Astrocyte of the hippocampus (primary cell): ENCODE measurements at places on chromosomes 7 and 10.
A peak's percentile ranks its signal among the peaks of the same experiment; 100 is the strongest.

DNA sequence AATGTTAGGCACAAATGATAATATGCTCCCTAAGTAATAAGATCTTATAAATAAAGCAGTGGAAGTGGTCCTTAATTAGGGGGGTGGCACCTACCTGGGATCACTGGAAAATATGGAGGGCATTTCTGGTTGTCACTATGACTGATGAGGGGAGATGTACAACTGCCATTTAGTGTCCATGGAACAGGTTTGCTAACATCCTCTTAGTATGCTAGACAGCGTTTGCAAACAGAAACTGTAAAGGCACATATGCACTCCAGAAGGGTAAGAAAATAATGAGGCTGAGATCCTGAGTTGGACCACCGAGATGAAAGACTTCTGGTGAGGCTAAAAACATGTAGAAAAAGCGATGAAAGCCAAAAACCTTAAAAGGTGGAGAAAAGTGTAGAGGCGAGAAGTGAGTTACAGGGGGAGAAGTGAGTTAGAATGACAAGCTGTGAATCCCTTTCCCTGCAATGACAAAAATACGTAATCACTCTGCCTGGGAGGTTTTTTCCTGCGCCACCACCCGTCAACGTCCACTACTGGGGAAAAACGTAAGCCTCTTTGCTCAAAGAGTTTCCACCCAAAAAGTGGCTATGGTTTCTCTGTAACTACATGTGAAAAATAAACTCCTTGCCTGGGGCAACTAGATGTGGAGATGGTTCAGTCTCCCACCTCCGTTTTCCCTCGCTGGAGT, 767 bp downstream of the KRIT1 start:
- no peak for DNase-seq

DNA sequence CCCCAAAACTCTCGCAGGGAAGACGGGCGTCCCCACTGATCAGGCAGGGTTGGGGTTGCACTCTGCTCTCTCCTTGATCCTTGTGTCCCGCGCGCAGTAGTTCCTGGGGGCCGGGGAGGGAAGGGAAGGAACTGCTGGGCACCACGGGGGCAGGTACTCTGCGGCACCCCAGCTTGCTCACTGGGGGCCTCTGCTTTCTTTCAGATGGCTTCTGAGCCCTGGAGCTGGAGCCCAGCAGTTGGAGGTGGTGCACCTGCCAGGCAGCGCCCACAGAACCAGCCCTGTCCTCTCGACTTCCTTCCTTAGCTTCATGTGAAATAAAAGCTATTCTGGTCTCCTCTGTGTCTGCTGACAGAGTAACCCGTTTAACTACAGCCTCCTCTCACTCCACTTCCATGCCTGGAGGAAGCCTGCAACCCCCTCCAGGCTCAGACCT, 12.2 kb downstream of the PLAC9 start:
- DNase-seq, result no peak

GRCh38 chr7:81665236-81665635, 104.6 kb downstream of the HGF start:
- no peak for DNase-seq

GRCh38 chr10:101152316-101152715, 21.2 kb downstream of the TLX1 start:
- no peak for DNase-seq

GRCh38 chr10:99522470-99523250, 10.1 kb upstream of the NKX2-3 start:
- no peak for DNase-seq

DNA sequence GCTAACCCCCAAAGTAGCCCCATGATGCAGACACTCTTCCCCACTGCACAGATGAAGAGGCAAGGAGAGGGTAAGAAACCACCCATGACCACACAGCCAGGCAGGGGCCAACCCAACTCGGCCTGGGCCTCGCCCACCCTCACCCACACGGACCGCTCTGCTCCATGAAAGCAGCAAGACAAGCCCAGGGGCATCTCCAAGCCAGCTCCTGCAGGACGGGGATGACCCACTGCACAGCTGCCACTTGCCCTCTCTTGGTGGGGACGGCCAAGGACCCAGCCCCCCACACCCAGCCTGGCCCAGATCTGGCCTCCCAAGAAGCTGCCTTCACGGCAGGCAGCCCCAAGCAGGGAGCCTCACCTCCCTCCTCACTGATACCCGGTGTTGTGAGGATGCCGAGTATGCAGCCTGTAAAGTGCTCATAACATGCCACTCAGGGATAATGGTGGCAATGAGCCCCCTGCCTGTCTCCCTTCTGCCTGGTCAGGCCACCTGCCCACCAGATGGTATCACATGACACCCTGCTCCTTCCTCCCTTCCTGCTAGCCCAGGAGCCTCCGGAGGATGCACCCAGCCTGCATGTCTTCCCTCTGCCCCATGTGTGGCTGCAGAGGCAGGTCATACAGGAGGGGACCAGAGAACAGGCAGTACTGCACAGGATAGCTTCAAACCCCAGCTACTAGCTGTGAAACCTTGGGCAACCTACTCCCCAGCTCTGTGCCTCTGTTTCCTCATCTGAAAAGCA, 23.3 kb downstream of the OGDHL start:
- no peak for DNase-seq

DNA sequence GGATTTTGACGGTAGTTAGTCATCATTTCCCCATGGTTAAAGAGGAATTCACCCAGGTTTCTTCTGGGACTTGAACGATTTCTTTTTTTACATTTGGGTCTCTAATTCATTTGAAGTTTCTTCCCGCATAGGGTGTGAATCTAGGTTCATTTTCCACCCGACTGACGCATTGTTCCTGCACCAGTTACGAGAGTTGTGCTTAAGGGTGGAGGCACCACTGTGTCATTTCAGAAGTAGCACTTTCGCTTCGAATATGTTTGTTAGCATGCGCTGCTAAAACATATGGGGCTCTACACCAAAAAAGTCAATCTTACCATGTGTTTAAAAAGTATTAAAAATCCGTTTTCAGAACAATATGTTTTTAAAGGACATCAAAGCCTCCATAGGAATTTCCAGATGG, 140.3 kb downstream of the VIPR2 start:
- DNase-seq, result no peak

GRCh38 chr10:1454428-1454827, 282.9 kb downstream of the ADARB2 start:
- no peak for DNase-seq

GRCh38 chr10:103479135-103479534, at the start of gene CALHM3:
Gene CALHM3, minus strand, starts transcription at chr10:103479240. Its CDS starts 208 bp downstream, at chr10:103479032.
- DNase-seq, result no peak

GRCh38 chr10:133525444-133525843, 1.7 kb upstream of the CYP2E1 start:
- no peak for DNase-seq

GRCh38 chr7:55024776-55025175, 6.0 kb downstream of the EGFR start:
- DNase-seq, result no peak

- DNase-seq, result no peak
Measured at GRCh38 chr10:125171402-125172306, 11.3 kb upstream of the CTBP2 start.

DNA sequence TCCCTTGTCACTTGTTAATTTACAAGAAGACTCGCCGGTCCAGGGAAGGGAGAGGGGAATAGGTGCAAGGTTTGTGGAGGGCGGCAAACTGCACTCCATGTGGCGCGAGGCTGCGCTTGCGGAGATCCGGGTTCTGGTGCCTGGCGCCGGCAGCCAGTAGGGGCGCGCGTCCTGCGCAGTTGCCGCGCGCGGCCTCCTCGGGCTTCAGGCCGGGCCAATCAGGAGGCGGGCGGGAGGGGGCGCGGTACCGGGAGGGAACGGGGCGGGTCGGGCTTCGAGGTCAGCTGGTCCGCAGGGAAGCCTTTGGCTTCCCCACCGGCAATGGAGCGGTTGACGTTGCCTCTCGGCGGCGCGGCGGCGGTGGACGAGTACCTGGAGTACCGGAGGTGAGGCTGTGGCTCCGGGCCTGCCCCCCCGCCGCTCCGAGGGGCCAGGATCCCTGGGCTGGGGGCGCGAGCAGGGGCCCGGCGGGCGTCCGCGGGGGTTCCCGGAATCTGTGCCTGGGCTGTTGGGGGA, at the start of gene FAM221A:
Gene FAM221A, plus strand, starts transcription at position 302 of the 516 bp plus-strand sequence. Its CDS starts 20 bp downstream, at position 322.
- peak; percentile 96 for DNase-seq

DNA sequence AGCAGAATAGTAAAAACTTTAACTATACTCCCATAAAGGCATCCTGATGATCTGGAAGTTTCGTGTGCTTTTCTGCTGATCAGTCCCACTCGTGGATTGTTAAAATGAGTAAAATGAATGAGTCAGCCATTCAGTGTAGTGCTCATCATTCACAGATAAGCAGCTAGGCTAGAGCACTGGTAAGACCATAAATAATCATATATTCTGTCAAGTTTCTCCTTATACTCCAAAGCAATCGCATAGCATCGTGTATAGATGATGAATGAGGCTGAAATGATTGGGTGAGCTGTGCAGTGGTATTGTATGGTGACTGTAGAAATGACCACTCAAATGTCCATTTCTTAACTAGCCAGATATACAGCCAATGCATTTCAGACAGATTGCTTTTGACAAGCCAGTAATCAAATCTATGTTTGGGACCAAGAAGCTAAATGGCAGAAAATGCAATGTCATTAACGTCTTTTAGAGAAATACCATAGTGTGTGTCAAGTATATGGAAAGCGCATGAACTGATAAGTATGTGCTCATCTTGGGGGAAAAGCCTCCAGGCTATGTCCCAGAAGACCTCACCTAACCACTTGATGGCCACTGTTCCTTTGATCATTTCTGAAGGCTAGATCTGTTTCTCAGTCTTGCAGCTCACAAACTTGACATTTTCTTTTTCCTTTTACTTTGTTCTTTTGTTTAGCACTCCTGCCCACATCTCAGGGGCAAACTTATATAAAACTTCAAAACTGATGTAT, 227.2 kb upstream of the FAM3C start:
- DNase-seq, result no peak

- peak; percentile 15 for DNase-seq
Measured at GRCh38 chr7:106165337-106165736, 53.2 kb upstream of the SYPL1 start.

- DNase-seq, result peak; percentile 28
Measured at GRCh38 chr10:90136731-90137316, 435.4 kb downstream of the KIF20B start.

GRCh38 chr10:62707810-62708209, 96.7 kb upstream of the ADO start:
- no peak for DNase-seq

- DNase-seq, result no peak
Measured at GRCh38 chr7:15279640-15280039, 282.2 kb downstream of the AGMO start.

DNA sequence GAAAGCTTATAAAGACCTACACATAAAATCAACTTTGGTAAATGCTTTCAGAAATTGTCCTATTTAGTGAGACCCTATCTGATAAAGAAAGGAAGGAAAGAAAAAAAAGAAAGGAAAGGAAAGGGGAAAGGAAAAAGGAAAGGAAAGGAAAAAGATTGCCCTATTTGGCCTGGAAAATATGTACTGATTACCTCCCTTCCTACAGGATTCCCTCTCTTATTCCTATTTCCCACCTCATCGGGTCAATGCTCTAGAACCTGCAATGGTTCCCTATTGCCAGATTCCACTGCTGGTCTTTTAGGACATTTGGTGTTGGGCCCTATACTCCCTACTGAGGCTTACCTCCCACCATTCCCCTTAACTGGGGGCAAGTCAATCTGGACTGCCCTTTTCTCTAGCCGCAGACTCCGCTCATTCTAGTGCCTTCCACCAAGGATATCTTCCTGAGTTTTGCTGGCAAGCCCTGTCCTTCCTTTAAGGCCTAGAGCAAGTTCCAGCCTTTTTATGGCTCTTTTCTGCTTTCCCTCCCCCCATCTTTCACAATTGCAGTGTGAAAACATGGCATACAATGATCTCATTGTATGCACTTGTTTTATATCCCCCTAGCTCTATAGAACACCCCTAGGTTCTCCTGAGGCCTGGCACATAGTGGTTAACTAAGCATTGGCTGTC, 4.4 kb downstream of the DDIT4 start:
- DNase-seq, result no peak

DNA sequence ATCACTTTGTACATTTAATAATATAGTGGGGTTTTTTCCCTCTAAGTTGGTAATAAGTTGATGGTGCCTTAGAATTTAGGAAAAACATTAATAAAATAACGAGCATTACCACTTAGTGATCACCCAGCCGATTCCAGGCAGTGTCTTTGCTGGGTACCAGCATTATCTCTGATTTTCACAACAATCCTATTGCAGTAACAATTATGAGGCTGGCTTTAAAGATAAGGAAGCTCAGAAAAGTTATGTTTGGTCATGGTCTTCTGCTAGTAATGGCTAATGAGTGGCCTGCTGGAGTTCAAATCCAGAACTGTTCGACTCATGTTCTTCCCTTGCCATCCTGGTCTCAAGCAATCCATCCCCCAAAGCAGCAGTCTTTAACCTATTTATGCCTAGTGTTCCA, 127.9 kb downstream of the CNNM2 start:
- DNase-seq, result no peak

GRCh38 chr10:8306685-8307364, 252.3 kb downstream of the GATA3 start:
- peak; percentile 71 for DNase-seq

DNA sequence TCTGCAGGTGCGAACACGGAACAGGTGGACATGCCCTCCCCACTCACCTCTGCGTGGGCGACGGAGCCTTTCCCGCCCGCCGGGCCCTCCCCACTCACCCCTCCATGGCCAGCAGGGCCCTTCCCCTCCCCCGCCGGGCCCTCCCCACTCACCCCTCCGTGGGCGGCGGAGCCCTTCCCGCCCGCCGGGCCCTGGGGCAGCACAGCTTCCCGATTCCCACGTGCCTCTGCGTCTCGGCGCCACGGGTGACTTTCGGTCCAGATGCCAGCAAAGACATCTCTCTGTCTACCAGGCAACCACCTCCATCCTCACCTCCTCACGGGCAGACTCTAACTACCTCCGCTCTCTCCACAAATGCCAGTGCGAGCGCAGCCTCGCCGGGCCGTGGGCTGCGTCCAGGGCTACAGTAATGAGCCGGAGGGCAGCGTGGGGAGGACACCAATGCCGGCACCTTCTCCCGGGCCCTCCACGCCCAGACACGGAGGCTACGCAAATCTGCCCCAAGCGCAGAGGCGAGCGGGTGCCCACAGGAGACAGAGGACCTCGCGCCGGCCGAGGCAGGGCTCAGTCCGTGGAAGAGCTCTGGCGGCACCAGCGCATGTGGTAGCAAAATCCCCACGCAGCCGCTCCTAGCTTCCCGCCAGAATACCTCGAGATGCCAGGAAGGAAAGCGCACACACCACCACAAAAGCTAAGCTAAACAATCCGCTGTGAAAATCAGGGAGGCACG, 21.8 kb downstream of the GPER1 start:
- no peak for DNase-seq

GRCh38 chr10:132817701-132818211, 31.8 kb upstream of the NKX6-2 start:
- no peak for DNase-seq

GRCh38 chr7:142974626-142975025, 12.5 kb upstream of the KEL start:
- DNase-seq, result no peak
